Testis (tissue), 5 donors: ENCODE measurements at places on chromosomes 13 and 19. TPM values are rescaled to one million over a fixed set of nuclear protein-coding genes. Genes with fewer than 3 reads are reported as not detected.
A peak's percentile ranks its signal among the peaks of the same experiment; 100 is the strongest.

- no peak for DNase-seq
Observed at GRCh38 chr13:74904556-74904955, 577.4 kb downstream of the TBC1D4 start.

DNA sequence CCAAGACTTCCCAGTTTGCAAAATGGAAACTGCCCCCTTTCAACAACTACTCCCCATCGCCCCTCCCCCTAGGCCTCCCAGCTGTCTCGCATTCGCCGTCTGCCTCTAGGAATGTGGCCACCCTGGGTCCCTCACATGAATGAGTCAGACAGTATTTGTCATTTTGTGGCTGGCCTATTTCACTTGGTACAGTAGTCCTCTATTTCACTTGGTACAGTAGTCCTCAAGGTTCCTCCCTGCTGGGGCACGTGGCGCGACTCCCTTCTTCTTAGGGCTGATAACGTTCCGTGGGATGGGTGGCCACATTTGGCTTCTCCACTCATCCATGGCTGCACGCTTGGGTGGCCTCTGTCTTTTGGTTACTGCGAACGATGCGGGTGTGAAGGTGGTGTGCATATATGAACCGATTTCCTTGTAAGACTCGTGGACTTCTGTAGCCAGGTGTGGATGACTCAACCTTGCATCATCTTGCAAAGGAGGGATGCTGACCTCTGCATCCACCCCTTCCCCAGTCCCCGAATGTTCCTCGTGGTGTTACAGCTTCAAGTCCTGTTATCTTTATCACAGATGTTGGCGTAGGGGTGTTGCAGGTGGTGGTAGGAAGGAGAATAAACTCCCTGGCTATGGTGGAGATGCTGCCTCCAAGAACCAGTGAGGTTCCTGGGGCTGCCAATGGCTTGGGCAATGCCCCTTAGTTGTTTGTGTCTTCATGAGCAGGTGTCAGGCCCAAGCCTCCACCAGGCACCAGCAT lies 112.1 kb upstream of the SOX1 start:
- DNase-seq: no peak

GRCh38 chr13:45051315-45051714 lies 62.0 kb downstream of the GPALPP1 start:
- DNase-seq: no peak

GRCh38 chr13:50320271-50320862 lies 305.1 kb downstream of the KCNRG start:
- no peak for DNase-seq

GRCh38 chr19:8821748-8822241 lies 10.3 kb downstream of the ZNF558 start:
- DNase-seq: no peak

- DNase-seq: no peak
Observed at GRCh38 chr19:49469828-49470614, 4.0 kb upstream of the FLT3LG start.

GRCh38 chr19:45852983-45853382 lies 10.0 kb downstream of the SYMPK start:
- DNase-seq: no peak

DNA sequence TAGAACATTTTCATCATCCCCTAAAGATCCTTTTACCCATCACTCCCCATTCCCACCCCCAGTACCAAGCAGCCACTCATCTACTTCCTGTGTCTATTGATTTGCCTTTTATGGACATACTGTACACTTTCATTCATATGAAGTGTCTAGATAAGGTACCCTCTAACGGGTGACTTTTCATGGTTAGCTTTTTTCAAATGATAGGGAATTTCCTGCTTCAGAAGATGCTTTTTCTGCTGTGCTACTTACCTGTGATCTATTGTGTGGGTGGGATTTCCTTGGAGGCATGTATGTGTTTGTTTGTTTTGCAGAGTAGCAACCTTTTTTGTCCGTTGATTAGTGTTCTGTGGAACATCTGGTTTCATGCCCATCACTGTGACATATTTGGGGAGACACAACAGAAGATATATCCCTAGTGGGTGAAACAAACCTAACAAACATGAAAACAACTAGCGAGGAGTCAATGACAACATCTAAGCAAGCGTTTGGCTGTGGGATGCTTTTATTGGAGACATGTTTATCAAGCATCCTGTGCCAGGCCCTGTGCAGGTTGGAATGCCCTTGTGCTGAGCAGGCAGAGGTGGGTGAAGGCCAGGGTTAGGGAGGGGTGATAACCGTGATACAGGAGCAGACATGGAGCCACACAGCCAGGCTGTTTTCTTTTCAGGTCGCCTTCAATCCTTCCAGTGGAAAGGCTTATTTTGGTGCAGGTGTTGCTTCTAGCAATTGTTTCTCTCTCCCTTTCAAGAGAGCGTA lies 17.6 kb downstream of the SPINT2 start:
- no peak for DNase-seq

GRCh38 chr13:29136341-29136740 lies 316.2 kb downstream of the MTUS2 start:
- DNase-seq: no peak

- peak; percentile 85 for DNase-seq
Observed at GRCh38 chr19:53537521-53538377, at the start of gene ZNF331. Gene ZNF331 (plus strand): TSS chr19:53538145. CDS start chr19:53569377, 31,232 bp downstream.

The THSD1 gene
- 4.4 TPM for total RNA-seq

The SPACA6 gene
- 37.8 TPM for total RNA-seq

The FFAR1 gene
- total RNA-seq: 0.31 TPM
